ENCODE measurements at places on chromosomes 4 and X. TPM values are rescaled to one million over a fixed set of nuclear protein-coding genes. Genes with fewer than 3 reads are reported as not detected.
A peak's percentile ranks its signal among the peaks of the same experiment; 100 is the strongest.

The PCDH18 gene
- 33.7 TPM for total RNA-seq

DNA sequence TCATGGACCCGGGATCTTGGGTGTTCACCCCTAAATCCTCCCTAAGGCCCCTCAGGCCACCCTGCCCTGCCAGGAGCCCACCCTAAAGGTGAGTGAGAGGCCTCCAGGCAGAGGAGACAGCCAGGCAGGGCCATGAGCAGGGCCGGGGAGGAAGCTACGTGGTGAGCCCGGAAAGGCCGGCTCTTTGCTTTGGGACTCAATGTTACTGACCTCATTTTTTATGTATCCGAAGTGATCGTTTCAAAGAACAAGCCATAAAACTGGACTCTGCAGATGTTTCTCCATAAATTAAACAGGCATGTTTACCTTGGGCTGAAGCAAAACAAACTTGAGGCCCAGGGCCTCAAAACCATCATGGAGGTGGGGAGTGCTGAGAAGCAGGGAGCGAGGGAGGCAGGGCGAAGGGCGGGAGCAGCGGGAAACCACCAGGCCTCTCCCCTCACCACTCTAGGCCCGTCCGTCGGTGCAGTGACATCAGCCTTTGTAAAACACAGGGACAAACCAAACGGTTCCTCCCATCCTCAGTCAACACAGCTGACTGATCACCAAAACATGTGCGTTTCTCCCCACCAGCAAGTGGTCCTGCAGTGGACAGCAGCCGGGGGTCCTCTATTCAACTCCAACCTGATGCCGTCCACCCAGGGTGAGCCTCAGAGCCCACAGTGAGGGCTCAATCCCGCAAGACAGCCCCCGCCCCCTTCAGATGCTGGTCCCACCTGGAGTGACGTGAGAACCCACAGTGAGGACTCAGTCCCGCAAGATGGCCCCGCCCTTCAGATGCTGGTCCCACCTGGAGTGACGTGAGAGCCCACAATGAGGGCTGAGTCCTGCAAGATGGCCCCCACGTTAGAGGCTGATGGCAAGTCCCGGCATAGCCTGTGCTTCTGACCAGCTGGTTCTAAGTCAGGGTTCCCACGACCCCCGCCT is 102.9 kb upstream of the LRPAP1 start:
- peak; percentile 56 for DNase-seq

The SLITRK2 gene
- 0.24 TPM for total RNA-seq

GRCh38 chr4:113869743-113870375 is 108.3 kb upstream of the CAMK2D start:
- no peak for DNase-seq

DNA sequence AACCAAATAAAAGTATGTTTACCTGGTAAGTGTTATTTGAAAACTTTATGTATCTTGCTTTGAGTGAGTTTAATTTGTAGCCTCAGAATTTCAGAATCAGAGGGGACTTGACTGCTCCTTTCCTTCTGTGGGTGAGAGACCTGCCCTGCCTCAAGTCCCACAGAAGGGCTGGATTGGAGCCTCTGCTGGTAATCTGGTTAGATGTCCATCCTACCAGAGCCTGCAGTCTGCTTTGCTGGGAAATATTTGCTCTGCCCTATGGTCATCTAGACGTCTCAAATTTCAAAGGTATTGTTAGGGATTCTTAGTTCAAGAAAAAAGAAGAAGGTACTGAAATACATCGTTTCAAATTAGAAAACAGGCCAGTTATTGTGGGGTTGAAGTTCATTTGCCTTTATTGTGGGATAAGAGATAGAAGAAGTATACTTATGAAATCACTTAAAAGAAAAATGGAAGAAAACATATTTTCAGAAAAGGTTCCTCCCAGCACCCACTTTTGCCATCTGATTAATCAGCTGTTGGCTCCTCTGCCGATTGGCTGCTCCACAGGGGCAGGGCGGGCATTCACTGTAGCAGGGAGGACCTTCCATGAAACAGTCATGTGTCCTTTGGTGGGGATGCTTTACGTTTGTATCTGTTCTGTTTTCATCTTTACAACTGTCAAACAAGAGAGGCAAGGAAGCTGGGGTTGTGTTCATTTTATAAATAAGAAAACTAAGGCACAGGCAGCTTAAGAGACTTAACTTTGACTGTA is 73.3 kb upstream of the TLR2 start:
- DNase-seq = no peak

- DNase-seq = no peak
Observed at GRCh38 chr4:9602389-9602914, 158.2 kb downstream of the DEFB131A start.
